ENCODE measurements at places on chromosomes 5 and 9.

- no peak for DNase-seq
Measured at GRCh38 chr9:125529589-125530515, 177.2 kb downstream of the MAPKAP1 start.

DNA sequence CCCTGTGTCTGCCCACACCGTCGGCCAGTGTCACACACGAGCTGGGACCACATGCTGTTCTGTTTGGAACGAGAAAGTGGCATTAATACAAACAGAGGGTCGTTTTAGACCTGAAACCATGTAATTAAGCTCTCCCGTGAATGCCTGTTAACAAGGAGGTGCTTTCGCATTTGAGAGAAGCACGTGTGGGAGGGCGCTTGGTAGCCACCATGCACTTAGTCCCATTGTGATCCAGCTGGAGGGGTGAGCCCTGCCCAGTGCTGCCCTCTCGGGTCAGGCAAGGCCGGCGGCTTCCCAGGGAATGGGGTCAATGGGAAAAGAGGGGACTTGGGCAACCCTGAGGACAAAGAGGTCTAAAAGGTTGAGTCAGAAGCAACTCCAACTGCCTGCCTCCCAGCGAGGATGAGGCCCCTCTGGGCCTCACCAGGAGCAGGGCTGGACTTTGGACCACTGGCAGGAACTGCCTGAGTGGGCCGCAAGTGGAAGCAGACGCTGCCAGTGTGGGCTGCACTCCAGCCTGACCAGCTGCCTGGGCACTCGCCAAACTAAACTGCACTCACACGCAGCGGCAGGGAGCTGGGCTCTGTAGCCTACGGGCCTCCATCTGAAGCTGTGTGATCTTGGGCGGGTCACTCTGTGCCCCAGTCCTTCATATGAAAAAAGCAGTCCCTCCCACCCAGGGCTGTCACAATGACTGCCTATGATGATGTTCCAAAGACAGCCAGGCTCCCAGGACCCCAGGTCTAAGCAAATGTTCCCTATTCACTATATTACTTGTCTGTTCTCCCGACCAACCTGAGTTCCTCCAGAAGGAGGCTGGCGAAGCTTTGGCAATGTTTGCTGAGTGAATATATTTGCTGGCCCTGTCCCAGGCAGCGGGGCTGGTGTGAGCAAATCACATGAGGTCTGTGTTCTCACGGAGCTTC lies 195.7 kb downstream of the CDK5RAP2 start:
- DNase-seq, result no peak

GRCh38 chr5:37028910-37029309 lies 152.3 kb downstream of the NIPBL start:
- DNase-seq, result no peak

GRCh38 chr5:102107865-102108264 lies 188.2 kb downstream of the SLCO4C1 start:
- DNase-seq, result no peak

DNA sequence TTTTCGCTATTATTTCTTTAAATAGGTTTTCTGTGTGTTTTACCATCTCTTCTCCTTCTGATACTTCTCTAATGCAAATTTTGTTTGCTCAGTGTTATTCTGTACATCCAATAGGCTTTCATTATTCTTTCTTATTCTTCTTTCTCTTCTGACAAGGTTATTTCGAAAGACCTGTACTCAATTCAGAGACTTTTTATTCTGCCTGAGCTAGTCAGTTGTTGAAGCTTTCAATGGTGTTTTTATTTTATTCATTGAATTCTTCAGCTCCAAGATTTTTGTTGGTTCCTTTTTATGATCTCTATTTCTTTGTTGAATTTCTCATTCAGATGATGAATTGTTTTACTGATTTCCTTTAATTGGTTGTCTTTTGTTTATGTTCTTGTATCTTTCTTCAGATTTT lies 706.2 kb downstream of the NR2F1-AS1 start:
- no peak for DNase-seq

GRCh38 chr5:63916786-63917185 lies 45.5 kb downstream of the HTR1A start:
- DNase-seq, result no peak

DNA sequence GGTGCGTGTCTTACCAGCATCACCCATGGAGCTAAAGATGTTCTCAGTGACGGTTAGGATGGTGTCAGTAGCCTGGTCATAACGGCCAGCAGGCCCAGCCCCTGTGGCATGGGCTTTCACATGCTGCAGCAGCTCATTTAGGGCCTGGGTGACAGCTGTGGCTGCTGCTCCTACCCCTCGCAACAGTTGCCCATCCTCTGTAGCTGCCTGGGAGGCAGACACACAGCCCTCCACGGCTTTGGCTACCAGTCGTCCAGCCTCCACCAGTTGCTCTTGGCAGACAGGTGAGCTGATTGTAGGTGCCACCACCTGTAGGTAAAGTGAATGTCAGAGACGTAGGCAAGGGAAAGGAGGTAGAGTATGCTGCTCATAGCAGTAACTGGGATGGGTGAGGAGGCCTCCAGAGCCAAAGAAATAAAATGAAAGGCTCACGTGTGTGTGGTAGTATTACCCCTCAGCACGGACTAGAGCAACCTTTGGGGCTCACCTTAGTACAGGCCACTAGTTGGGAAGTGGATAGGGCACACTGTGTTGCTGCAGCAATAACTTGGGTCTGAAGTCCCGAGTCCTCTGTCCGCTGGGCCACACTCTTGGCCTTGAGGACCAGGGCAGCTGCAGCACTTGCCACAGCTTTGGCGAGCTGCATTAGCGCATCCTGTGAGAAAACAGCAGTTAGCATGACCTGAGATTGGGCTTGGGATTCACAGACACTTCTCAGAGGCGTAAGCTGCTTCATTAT lies 14.7 kb downstream of the TLN1 start:
- DNase-seq, result no peak

DNA sequence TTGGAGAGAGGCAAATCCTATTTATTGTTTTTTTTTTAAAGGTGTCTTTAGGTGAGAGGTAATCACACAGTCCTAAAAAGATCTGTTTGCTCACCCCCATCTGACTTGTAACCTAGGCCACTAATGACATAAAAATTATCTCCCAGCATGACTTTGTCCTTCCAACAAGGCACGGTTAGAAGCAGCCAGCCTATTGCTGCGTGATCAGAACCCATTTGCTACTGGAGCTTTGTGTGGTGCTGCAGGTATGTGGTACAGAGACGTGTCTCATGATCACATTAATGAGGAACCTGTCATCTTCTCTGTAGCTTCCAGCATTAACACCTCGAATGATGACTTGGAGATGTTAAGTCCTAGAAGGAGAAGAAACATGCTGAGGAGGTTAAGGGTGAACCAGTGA lies 555.8 kb upstream of the TLE4 start:
- DNase-seq, result no peak

- DNase-seq, result no peak
Measured at GRCh38 chr9:92727716-92728700, 36.6 kb downstream of the BICD2 start.

DNA sequence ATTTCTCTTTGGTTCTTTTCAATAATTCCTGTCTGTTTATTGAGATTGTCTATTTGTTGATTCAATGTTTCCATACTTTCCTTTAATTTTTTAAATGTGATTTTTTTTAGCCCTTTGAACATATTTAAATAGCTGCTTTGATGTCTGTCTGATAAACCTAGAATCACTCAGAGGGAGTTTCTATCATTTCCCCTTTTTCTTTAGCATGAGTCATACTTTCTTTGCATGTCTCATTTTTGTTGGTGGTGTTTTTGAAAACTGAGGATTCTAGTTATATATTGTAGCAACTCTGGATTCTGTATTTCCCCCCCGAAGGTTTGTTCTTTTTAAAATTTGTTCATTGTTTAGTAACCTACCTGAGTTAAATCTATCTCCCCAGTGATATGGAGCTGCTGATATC lies 24.2 kb upstream of the ZNF618 start:
- DNase-seq, result no peak

- DNase-seq, result no peak
Measured at GRCh38 chr9:95025213-95026147, 292.0 kb downstream of the FANCC start.

DNA sequence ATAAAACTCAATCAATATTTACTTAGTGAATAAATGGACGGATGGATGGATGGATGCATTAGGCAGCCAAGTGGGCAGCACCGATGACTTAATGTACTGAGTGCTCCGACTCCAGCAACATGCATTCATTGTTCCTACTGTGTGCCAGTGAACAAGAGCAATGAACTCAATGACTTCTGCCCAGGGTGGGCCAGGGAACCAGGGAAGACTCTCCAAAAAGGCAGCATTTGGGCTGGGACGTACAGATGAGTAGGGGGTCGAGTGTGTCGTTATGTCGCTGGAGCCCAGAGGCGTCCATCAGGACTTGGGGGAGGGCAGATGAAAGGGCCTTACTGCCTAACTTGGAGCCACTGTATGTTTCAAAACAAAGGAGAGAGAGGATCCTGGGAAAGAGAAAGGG lies 126.4 kb downstream of the KCNIP1 start:
- no peak for DNase-seq

DNA sequence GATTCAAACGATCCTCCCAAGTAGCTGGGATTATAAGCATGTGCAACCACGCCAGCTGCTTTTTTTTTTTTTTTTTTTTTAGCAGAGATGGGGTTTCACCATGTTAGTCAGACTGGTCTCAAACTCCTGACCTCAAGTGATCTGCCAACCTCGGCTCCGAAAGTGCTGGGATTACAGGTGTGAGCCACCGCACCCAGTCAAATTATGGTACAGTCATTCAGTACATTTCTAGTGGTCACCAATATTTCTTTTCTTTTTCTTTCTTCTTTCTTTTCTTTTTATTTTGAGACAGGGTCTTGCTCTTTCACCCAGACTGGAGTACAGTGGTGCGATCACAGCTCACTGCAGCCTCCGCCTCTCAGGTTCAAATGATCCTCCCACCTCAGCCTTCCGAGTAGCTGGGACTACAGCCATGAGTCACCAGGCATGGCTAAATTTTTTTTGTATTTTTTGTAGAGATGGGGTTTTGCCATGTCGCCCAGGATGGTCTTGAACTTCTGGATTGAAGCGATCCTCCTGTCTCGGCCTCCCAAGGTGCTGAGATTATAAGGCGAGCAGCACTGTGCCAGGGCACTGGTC lies 25.4 kb upstream of the DCP2 start:
- DNase-seq, result no peak

DNA sequence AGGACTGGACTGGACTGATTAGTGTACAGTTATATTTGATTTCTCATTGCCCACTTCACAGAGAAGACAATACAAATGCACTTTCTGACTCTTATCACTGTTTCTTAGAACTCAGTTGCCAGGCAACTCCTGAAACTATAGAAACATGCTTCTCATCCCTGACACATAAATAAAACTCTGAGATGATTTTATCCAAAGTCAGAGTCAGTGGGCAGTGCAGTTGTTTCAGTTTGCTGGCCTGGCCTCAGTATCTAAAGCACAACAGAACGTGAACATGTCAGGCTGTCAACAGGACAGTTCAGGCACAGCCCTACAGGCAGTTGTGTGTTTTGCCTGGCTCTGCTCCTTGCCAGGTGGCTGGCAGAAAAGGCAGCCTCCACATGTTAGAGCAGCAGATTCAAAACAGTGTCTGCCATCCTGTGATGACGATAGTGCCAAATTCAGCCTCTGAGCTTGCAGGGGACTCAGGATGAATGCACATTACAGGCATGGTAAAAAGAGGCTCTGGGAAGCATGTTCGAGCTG lies 65.1 kb upstream of the CCDC152 start:
- no peak for DNase-seq

GRCh38 chr5:72246954-72247442 lies 73.0 kb downstream of the MRPS27 start:
- no peak for DNase-seq

DNA sequence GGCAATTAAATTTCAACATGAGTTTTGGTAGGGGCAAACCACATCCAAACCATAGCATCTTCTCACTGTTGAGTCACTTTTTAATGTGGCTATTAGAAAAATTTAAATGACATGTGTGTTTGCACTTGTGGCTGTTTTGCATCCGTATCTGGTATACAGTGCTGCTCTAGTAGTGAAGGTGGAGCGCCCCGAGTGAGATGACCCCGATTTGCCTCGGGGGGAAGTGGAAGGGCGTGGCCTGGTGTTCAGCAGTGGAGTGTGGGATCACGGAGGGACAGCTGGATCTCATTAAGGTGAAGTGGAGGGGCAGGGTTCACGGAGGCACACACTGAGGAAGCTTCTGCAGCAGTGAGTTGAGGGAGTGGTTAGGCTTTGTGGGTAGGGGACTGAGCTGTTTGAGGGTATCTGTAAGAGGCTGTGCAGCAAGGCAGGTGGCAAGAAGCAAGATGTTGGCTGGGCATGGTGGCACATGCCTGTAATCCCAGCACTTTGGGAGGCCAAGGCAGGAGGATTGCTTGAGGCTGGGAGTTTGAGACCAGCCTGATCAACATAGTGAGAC lies 6.2 kb upstream of the GMCL2 start:
- DNase-seq, result no peak

DNA sequence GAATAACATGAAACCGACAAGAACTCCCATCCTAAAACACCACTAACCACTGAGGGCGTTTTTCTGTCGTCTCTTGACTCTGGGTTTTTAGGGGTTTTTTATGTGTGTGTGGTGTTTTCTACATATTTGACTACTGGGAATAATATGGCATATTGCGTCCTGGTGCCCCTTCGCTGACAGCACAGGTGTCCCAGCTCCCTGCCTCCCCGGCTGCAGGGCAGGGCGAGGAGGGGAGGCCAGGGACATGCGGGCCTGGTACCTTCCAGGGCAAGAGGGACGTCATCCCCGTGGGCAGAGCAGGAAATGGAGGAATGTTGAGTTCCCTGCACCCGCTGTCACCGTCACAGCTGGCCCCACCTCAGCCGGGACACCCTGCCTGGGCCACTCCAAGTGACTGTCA lies 34.8 kb downstream of the VAV2 start:
- DNase-seq, result no peak

DNA sequence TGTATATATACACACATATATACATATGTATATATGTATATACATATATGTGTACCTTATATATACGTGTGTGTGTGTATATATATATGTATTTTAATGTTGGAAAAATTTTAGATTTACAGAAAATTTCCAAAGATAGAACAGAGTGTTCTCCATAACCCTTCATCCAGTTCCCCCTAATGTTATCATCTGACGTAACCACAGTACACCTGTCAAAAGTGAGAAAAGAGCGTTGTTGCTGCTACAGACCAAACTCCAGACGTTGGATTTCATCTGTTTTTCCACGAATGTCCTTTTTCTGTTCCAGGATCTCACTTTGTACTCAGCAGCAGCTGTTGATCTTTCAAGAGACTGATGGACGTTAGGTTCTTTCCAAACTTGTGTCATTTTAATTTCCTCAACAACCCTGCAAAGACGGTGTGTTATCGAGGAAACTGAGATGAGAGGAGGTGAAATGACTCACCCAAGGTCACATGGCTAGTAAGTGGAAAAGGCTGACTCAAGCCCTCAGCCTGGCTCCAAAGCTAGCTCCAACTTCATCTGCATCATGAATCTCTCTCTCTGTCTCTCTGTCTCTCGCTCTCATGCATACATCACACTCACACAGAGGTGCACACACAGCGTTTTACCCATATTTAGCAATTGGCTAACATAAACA lies 17.0 kb upstream of the NTNG2 start:
- no peak for DNase-seq

Data from NT2/D1 (cell line).